ENCODE measurements at places on chromosomes 7 and 10.
A peak's percentile ranks its signal among the peaks of the same experiment; 100 is the strongest.

GRCh38 chr10:99569253-99569939 lies 36.7 kb downstream of the NKX2-3 start:
- DNase-seq, result no peak

DNA sequence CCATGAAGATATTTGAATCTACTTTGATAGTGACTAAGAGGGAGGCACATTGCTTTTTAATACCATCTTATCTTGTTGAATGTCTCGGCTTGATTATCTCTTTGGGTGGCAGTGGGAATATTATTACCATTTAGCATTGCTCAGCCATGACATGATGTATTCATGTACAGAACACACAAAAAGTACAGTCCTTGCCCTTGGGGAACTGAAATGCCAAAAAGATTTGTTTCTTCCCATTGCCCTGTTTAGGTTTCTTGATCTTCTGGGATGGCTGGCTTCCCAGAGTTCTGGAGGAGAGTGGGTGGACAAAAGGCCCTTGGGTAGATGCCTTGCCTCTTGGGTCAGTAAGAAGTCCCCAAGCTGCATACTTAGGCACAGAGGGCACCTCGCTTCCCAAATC lies 23.8 kb downstream of the SUFU start:
- DNase-seq, result no peak

DNA sequence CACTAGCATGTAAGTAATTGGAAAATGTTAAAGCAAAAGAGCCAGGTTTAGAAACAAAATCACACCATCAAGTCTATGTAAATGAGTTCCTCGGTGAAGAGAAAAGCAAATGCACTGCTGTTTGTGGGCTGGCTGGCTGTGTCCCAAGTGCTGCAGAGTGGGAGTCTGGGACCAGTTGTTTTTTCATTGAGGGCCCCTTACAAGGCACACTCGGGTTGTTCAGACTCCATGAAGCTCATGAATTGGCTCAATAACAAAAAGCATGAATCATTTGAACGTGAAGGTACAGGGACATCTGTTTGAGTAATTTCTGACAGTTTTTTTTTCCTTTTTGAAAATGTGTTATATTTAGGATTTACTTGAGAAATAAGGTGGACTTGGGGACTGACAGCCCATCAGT lies 28.0 kb downstream of the GRK5 start:
- DNase-seq, result peak; percentile 45

DNA sequence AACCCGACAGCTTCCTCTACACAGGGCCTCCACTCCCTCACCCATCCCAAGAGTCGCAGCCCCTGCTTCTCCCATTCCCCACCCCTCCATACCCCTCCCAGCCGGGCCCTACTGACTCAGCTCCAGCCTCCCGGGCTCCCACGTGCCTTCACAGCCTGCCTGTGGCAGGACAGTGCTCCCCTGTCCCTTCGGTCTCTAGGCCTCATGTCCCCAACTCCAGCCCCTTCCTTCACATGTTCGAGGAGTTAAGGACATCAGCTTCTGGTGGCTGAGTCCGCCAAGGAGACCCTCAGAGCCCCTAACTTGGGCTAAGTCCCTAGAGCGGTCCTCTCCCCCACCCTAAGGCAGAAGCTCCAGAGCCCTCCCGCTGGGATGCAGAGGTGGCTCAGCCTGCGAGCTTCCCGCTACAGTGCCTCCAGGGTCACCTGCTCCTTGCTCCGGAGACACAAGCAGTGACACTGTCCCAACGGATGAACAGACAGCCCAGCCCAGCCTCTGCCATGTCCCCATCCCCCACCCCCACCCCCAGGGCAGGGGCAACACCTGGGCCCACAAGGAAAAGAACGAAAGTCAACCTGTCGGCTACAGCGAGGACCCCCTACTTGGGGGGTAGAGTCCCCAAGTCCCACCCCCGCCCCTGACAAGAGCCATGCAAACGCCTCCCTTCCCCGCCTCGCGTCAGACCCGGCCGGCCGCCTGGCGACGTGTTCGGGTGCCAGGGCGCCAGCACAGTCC lies 716 bp downstream of the SMARCD3 start:
- DNase-seq, result no peak

DNA sequence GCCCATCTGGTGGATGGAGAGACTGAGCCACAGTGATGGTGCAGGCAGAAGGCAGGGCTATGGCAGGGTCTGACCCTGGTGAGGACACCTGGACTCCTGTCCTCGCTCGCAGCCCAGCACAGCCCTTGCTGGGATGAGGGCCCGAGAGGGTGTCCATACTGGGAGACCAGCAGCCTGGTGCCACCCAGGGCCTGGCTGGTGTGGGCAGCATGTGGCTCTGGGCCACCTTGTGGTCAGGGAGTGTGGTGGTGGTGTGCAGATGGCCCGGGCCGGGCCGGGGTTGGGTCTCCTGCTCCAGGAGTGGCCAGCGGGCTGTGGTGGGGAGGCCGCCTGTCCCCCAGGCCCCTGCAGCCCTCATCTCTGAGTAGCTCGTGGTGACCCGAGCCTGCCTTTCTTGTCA lies 14.9 kb downstream of the ADCY1 start:
- no peak for DNase-seq

- DNase-seq, result no peak
These were observed 16.9 kb downstream of the SHH start for GRCh38 chr7:155795401-155795800.

DNA sequence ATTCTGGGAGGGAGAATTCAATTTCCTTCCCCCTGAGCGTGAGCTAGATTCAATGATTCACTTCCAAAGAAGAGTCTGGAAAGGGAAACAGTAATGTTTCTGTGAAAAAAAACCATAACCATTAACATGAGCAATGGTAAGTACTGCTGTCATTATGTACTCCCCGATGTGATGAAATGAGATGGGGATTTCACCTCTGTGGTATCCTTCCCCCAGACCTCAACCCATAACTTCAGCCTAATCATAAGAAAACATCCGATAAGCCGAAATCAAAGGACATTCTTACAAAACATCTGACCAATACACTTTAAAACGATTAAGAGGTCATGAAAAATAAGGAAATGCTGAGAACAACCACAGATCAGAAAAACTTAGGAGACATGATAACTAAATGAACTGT lies 27.2 kb downstream of the EZH2 start:
- peak; percentile 15 for DNase-seq

DNA sequence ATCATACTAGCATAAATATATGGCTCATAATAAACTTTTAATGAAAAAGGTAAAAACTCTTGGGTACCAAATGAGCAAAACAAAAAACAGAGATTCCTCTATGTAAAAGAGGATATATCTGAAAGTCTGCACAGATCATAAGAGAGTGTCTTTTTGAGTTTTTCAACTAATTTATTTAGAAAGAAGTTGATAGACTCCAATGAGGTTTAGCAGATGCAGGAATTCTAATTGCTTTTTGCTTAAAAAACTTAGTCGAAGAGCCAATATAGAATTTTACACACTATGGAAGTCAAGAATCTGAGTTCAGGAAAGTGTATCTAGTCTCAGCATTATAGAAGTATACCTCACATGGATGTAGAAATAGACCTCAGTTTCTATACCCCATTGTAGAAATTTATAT lies 3.4 kb upstream of the MLLT10 start:
- DNase-seq, result no peak

DNA sequence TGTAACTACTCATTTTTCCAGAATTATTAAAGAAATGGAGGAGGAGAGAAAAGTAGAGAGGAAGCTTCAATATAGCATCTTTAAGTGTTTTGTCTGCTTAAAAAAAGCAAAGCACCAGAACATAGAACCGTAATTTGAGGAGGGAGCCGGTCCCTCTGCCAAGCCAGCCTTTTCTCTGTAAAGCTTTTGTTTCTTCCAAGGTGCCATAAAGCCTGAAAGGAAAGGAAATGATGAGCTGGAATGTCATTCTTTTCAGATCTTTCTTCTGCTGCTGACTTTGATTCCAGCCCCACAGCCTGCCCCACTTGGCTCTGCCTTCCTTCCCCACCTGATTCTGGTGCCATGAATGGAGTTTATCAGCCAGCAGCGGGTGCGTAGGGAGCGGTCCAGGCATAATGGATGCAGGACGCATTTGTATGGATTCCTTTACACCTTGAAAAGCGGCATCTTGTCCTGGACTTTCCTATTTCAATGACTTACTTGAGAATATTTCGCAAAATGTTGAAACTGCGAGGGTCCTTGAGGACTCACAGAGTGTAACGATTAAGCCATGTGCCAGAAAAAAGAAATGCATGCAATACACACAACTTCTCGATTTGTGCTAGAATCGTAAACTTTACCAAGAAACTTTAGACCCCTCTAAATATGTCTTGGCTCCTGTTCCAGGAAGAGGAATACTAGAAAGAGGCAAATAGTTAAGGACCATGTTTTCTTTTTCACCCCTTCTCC lies 569.5 kb upstream of the MGMT start:
- DNase-seq, result no peak

- no peak for DNase-seq
These were observed 99.3 kb downstream of the LANCL2 start for GRCh38 chr7:55464422-55464821.

- no peak for DNase-seq
These were observed 12.8 kb downstream of the LRRN3 start for GRCh38 chr7:111103678-111104274.

GRCh38 chr10:59865101-59865500 lies 41.3 kb downstream of the CCDC6 start:
- peak; percentile 56 for DNase-seq

- no peak for DNase-seq
These were observed 2.0 kb upstream of the TSPAN14 start for GRCh38 chr10:80452069-80452468.

GRCh38 chr7:96837593-96837992 lies 127.9 kb upstream of the SEM1 start:
- no peak for DNase-seq

DNA sequence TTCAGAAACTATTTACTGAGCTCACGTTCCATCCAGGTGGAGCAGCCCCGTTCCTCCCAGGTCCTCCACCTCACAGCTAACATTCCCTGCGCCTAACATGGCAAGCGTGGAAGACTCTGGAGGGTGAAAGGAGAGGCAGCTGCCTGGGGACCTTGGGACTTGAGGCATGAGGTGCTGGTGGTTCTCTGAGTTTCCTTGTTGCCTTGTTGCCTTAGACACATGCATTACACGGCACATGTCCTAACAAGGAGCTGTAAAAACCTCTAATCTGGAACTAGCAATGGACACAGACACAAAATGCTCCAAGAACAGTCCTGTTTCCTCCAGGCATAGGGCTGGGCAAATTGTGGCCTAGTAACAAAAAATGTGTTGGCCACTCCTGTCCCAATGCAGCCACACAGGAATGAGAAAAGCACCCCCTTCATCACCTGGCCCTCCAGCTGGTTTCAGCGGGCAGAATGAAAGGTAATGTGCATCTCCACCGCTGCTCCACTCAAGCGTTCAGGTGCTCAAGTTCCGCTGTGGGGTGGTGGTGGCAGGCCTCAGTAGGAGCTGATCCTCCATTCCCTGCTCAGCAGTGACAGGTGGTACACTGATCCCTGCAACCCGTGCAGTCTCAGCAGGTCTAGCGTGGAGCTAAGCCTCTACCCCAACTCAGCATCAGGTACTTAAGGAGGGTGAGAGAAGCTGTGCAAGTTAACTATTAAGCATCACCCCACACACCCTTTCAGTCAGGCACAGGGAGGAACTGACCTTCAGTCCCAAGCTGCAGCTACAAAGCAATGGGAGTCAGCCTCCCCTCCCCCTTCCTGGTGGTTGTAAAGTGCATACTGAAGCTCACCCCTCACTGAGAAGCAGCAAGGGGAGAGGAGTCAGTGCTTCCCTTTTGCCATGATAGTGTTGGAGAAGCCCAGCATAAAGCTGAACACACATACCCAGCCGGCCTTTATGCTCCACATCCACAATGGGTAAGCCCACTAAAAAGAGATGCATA lies 382.8 kb downstream of the SDK1 start:
- no peak for DNase-seq

DNA sequence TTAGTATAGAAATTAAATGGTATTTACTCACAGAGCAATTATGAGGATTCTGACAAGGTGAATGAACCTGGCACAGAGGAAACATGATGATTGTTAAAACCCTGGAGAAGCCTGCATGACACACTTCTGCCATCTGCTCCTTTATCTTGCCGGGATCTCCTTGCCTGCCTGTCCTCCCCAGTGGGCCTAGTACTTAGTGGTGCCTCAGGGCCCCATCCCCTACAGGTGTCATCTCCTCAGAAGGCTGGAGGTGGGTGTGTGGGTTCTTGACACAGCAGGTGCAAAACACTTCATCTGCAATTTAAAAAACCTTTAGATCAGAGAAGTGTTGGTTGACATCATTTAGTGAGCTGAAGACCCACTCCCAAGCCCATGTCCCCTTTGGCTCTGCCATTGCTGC lies 261.2 kb downstream of the ADRA2A start:
- DNase-seq, result no peak

DNA sequence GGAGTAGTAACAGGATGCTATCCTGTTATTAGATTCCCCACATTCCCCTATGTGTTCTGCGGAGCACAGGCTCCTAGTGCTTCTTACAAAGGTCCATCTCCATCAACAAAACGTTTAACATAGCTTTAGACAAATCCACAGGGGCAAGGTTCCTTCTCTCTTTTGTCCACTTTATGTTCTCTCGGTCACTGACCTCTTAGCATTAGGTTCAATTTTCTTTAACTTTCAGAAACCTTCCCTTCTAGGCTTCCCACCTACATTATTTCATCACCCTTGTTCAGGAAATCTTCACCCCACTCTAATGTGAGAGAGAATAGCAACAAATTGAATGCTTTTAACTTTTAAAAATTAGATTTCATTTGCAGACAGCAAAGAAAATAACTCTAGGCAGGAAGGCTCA lies 84.9 kb downstream of the DOCK4 start:
- no peak for DNase-seq

Data from fibroblast of the aortic adventitia (primary cell).